Activated gamma-delta T cell treated with Interleukin-2 at 50 U/mL for 16 hours (primary cell): ENCODE measurements at places on chromosomes 3 and 15.

- DNase-seq: no peak
Observed at GRCh38 chr3:154113609-154114008, 7.6 kb upstream of the ARHGEF26 start.

DNA sequence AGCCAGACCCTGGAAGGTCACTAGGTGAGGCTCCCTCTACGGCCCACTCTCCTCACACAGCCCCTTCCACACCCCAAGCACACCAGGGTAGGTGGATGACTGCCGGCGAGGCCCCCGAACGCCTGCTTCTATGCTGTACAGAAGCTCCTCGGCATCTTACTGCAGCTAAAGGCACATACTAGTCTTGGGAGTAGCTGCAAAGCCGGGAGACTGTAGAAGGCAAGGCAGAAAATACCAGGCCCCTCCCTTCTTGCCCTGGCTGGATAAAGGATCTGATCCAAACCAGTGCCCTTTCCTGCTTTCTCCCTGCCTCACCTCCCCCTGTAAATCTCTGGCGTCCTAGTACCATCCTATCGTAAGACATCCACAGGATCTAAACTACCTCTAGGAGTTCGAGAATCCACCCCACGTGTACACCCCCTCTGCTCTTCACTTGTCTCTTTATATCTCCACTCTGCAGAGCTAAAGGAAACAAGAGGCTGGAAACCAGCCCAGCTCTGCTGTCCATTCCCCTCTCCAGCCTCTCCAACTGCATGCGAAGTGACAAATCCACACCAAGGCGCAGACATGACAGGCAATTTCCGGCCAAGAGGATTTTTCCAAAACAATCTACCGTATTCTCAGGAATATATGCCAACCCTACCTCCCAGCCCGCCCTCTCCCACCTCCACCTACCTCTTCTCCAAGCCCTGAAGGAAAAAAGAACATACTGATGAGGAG lies 11.8 kb downstream of the TNK2 start:
- DNase-seq: no peak

DNA sequence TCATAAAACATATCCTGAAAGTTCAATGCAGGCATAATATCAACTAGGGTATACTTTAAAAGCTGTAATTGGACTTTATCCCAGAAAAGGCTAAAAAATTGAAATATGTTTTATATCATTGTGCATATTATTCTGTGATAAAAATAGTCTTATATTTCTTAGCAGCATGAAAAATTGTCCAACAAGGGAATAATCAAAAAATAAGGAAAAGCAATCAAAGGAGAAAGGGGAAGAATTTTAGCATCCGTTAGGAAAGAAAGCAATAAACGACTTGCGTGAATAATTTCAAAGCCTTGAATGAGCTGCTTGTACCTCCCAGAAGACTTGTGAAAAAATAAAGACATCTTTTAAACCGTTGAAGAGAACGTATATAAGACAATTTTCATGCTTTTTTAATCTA lies 1369.8 kb upstream of the GBE1 start:
- DNase-seq: no peak

DNA sequence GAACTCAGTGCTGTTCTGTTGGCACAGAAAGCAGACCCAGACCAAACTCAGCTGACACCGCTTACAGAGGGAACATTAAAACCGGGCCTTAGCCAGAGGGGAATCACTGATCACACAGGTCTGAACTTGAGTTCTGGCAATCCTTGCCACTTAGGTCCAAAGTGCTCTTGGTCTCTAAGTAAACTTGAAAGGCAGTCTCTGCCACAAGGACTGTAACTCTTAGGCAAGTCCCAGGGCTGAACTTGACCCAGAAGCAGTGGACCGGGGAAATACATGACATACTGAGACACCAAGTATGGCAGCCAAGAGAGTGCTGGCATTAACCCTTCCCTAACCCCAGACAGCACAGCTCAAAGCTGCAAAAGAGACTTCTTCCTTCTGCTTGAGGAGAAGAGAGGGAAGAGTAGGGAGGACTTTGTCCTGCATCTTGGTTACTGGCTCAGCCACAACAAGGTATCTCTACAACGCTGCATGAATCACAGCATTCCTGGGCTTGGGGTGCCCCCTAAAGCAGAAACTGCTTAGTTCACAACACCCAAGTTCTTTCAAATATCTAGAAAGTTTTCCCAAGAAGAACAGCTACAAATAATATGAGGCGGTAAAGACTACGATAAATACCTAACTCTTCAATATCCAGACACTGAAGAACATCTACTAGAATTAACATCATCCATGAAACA lies 32.5 kb downstream of the NAALADL2 start:
- no peak for DNase-seq

- no peak for DNase-seq
Observed at GRCh38 chr15:35327789-35328188, 218.2 kb downstream of the DPH6 start.

GRCh38 chr15:80547264-80547663 lies 143.1 kb downstream of the ARNT2 start:
- no peak for DNase-seq

DNA sequence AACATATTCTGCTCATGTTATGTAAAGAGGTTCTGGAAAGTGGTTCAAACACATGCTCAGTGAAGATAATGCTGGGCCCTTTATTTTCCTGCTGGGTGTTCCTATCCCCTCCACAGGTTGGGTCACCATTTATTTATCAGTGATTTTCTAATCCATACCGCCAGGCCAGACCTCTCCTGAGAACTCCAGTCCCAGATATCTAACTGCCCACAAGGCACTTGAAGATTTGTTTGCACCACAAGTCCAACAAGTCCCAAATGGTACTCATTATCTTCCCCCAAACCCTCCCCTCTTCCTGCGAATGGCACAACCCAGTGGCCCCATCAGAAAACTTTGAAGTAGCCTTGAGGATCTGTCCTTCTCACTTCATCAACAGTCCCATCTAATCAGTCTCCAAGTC lies 5.4 kb downstream of the COL6A6 start:
- no peak for DNase-seq

DNA sequence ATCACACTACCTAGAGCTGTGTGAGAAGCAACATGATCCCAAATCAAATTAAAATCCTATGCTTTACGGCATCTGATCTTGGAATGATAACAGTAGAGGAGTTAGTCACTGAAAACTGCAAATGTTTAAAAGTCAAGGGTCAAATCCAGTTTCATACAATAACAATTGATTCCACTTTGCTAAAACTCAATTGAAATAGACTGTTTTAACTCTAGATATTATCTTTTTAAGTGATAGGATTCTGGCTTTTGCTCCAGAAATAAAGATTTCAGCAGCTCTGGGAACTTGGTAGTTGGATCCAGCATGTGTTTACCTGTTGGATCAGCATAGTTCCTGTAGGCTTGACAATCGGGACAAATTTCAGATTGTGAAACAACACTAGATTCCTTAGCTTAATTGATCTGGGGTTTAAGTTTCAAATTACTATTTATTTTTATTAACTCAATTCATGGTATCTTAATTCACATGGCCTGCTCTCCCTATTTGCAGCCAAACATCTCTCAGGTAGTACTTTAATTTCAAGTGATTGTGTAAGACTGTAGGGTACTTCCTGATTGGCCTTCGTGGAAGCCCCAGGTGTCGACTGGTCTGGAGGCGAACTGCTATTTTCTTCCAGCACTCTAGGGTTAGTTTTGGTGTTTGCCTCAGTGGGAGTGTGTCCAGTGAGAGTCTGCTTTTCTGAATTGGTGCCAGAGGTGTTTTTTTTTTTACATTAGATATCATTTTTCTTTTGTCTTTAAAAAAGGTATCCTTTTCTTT lies 16.6 kb downstream of the NFKBIZ start:
- no peak for DNase-seq

GRCh38 chr15:34102175-34102925 lies 467 bp downstream of the PGBD4 start:
- no peak for DNase-seq

DNA sequence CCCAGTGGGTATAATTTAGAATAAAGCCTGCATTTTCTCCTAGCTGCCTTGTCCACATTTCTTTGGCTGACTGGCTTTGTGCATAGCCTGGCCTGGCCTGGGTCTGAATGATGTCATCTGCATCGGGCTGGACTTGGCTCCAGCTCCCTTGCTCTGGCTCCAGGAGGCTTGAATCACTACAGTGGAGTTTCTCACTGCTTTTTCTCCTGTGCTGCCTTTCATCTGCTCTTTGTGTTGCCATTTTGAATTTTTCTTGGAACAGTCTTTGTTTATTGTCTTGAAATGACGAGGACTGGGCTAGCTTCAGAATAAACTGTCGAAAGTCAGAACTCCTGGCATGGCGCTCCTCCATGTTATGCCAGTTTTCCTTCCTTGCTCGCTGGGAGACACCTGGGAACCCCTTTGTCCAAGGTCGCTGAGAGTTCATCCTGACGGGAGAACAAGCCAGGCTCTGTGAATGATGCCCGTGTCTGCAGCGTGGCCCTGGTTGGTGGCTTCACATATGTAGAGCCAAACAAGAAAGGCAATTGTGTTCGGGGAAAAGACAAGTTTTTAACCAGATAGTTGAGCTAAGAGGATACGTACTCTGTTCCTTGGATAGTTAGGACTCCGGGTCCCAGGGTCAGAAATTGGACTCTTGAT lies 258.9 kb downstream of the PDZRN3 start:
- no peak for DNase-seq

DNA sequence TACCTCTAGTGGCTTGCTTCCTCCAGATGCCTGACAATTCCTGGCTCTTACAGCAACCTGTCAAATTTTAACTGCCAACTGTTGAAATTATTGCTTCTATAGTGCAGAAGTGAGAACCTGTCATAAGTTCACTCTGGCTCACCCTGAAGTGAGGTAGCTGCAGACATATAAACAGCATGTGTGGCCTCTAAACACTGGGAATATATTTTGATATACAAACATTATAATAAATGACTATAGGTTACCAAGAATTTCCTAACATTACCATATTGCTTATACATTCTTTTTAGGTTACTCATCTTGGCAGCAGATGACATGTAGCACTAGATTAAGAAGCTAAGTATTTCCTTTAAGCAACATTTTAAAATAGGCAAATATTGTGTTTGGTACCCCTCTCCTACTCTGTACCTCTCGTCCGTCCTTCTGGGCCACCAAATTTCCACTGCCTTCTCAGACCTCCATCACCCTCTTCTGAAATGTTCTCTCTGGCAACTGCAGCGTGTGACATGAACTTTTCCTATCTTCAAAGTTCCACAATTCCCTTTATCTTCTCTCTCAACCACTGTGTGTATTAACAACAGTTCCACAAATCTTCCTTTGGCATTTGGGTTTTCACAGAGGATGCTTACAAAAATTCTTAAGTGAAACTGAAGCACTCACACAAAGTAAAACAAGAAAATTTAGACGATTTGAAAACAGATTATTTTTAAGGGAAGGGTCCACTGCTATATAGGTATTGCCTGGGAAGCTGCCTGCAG lies 15.3 kb upstream of the XXYLT1 start:
- no peak for DNase-seq

GRCh38 chr15:75542386-75542797 lies 36.7 kb downstream of the PTPN9 start:
- no peak for DNase-seq

DNA sequence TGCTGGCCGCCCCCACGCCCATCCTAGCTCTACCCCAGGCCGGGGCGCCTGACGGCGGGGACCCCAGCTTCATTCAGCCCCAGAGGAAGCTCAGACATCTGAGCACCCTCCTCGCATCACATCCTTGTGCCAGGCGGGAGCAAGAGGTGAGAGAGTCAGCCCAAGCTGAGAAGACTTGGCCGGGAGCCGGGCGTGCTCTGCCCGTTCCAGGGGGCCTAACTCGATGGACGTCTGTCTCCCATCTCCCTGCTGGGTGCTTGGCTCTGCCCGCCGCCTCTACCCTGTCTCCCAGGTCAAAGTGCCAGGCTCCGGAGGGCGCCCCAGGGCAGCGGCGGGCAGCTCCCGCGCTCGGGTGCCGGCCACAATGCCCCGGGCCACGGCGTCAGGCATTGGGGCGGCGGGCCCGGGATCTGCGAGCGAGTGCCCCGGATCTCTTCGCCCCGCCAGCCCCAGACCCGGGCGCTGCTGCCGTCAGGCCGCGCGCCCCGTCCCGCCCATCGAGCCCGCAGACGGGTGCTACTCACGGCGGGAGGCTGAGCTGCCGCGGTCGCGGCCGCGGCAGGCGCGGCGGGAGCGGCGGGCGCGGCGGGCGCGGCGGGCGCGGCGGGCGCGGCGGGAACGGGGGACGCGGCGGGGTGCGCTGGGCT lies 388 bp downstream of the DAPK2 start:
- DNase-seq: peak; percentile 23

DNA sequence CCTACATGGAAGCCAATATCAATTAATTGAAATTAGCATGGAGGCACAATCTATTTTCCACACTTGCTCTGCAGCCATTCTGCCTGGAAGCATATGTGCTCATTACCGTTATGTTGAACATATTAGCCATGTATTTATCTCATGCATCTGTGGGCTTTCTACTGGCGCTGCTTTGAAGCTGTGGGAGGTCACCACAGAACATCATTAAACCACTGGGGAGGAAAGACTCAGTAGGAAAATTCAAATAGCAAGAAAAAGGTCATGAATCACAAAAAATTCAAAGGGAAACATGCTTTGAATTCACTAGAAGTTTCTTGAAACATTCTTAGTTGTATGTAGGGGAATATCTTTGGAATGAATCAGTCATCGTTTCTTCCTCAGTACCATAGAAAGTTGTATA lies 652.5 kb downstream of the EDEM1 start:
- no peak for DNase-seq

- DNase-seq: no peak
Observed at GRCh38 chr3:169512991-169513390, 150.5 kb downstream of the MECOM start.

DNA sequence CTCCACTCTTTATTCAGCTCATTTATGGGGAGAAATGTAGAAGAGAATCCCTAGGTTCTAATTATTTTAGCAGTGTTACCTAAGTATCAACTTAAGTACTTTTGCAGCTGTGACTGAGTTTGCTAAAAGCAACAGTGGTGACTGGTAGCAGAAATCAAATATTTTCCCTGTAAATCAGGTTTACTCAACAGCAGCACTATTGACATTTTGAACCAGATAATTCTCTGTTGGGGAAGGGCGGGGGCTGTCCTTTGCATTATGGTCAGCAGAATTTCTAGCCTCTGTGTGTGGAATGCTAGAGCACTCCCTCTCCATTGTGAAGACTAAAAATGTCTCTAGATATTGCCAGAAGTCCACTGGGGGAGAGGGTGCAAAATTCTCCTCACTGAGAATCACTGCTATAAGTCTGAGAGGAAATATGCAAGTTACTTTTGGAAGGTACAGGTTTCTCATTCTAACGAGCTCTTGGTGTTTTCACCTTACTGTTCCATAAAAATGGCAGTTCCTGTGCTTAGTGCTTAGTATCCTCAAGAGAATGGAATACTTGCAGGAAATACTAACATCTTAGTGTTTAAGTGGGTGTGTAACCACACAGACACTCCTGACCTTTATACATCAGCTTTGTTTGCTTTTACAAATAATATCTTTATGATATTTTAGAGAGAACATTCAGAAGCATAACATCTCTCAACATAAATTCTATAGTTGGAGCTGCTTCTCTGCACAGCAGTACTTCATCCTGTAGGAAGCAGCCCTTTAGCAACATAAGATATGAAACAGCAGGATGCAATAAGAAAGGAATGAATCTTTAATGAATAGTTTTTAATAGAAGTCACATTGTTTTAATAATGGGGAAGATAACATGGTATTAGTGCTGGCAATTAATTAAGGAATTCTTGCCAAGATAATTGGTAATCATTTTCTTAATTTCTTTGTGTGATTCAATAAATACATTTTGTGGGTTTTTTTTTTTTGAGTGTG lies 246.5 kb upstream of the GOLIM4 start:
- DNase-seq: no peak
